ENCODE measurements at places on chromosomes 6 and 20.

DNA sequence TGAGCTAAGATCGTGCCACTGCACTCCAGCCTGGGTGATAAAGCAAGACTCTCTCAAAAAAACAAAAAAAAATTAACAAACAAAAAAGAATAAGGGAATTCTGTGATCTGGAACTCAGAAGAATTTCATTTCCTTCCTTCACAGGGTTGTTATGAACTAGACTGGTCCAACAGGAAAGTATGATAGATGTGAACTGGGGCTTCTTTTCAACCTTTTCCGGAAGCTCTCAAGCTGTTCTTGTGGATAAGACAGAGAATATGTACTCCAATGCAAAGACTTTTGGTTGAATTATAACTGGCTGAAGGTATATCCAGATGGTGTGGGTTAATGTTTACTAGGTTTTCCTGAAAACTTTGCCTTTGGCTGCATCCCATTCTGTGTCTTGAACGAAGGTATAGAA is 5.3 kb downstream of the RNF8 start:
- no peak for DNase-seq

GRCh38 chr20:24190905-24191304 is 202.3 kb upstream of the GGTLC1 start:
- DNase-seq: no peak

- DNase-seq: no peak
Observed at GRCh38 chr6:37585523-37585905, 85.8 kb upstream of the CCDC167 start.

DNA sequence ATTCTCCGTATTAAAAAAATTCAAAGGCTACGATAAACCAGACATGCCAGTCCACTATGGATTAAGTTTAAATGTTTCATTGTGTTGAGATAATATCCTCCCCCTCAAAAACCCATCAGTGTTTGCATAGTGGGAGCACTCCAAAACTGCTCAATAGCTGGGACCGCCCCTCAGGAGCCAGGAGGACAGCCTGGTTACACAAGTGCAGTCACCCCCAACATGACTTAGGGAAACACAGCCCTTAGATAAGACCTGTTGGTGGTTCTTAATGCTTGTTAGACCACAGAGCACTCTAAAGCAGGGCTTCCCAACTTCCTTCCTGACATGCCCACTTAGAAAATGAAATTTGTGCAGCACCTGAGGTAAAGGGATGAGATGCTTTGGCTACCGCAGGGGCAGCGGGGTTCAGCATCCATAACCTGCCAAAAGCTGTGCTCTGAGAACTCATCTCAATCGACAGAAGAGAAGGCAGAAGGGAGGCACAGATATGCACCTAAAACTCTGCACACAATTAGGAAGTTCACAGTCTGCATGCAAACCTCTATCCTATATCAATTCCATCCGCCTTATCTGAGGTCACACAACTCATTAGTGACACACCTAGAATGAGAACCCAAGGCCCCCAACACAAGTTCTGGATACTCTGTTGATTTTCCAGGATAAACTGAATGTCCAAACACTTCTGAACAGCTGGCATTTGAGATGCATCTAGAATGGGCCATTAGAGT is 74.3 kb downstream of the RALGAPA2 start:
- no peak for DNase-seq

DNA sequence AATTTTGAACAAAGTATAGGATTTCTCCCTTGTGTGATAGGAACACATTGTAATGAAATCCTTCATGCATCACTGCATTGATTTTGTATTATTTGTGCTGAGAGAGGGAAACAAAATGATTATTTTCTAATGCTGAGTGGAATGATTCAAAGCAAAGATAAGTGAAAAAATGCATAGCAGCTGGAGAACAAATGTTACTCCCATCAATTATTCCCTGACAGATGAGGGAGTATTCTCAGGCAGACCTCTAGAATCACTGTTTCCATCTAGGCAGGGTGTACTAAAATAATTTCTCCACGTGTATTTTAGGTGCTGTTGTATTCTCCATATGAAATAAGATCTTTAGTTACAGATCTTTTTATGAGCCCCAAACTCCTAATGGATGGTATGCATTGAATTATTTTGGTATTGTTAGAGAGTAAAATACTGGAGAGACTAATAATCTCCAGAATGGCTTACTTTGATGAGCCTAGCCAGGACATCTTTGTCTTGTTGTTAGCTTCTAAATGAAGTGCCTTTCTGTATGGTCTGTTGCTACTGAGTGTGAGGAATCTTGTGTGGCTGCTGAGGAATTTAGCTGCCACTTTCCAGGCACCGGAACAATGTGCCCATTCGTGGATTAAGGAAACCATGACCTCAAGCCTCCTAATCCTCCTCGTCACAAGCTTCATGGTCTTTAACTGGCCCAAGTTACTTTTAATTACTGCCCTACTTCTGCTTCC is 39.6 kb downstream of the RNF217 start:
- DNase-seq: no peak

DNA sequence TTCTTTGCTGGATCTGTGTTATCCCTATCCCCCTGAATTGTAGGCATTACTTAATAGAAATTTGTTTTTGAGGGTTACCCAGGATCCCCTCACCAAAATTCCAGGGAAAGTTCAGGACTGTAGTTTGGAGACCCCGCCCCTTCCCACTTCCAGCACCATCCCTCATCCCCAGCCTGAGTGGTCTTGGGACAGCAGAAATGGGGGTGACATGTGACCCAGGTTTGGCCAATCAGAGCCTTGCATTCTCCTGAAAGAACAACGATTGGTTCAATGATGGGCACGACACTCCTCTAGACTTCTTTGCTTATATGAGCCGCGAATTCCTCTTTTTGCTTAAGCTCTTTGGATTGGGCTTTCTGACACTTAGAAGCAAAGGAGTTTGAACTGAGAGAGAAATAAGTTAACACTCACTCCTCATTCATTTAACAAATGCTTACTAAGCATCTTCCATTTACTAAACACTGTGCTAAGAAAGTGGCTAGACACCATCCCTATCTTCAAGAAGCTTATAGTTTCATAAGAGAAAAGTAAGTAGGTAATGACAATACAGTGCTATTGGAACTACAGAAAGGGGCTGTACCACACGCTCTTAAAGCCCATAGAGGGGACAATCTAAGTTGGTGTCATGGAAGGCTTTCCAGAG is 24.9 kb upstream of the PAQR8 start:
- DNase-seq: no peak

GRCh38 chr6:88493717-88494116 is 327.6 kb upstream of the CNR1 start:
- no peak for DNase-seq

DNA sequence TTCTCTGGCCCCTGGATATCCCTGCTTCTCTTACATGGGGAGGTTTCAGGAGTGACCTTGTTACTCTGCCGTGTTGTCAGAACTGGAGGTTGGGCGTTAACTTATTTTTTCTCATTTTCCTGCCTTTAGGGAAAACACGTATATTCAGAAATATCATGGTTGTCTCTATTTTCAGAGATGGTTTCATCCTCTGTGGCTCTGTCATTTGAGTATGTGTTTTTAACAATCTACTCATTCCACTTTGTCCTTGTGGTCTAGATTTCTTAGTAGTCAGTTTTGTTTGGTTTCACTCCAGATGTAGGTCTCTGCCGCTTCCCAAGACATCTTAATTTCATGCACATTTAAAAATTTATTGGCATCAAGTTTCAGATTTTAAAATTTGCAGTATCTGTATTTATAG is 45.9 kb downstream of the KCNS1 start:
- no peak for DNase-seq

GRCh38 chr20:41334443-41335421 is 5.9 kb upstream of the LPIN3 start:
- peak; percentile 45 for DNase-seq

DNA sequence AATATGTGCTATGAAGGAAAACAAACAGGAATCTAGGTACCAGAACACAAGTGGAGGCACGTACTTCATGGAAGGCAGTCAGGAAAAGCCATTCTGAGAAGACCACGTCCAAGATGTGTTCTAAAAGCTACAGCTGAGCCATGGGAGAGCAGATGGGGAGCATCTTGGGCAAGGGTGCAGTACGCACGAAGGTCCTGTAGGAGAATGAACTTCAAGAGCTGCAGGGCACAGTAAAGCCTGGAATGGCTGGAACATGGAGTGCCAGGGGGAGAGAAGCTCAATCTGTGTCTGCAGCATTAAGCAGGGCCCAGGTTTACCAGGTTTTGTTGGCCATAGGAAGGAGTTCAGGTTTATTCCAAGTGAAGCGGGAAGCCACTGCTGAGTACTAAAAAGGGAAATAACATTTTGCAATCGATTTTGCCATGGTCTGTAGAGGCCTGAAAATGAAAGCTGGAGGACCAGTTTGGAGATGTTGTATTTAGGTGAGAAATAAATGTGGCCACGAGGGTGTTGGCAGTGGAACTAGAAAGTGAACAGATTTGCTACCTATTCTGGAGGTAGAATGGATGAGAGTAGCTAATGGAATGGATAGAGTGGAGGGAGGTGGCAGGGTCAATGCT is 29.9 kb downstream of the ADTRP start:
- no peak for DNase-seq

GRCh38 chr6:13914351-13914750 is 10.4 kb upstream of the RNF182 start:
- DNase-seq: no peak

GRCh38 chr20:17630151-17630805 is 51.8 kb downstream of the RRBP1 start:
- DNase-seq: no peak

DNA sequence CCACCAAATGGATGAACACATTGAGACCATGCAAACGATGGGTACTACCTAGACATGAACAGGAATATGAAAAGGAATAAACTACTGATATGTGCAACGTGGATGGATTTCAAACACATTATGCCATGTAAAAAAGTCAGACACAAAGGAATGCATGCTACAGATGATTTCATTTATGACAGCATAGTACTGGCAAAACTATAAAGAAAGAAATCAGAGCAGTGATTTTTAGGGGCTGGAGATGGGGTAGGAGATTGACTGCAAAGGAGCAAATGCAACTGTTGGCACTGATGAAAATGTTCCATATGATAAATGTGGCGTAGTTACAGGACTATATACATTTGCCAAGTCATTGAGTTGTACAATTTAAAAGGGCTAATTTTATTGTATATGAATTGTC is 13.4 kb upstream of the COL12A1 start:
- no peak for DNase-seq

- DNase-seq: peak; percentile 61
Observed at GRCh38 chr20:42484335-42484734, 705.4 kb downstream of the PTPRT start.

GRCh38 chr20:41245086-41245707 is 72.3 kb downstream of the ZHX3 start:
- DNase-seq: no peak

GRCh38 chr6:152002306-152002705 is 194.8 kb downstream of the ESR1 start:
- DNase-seq: no peak

- no peak for DNase-seq
Observed at GRCh38 chr6:7404546-7404945, 14.9 kb downstream of the RIOK1 start.

DNA sequence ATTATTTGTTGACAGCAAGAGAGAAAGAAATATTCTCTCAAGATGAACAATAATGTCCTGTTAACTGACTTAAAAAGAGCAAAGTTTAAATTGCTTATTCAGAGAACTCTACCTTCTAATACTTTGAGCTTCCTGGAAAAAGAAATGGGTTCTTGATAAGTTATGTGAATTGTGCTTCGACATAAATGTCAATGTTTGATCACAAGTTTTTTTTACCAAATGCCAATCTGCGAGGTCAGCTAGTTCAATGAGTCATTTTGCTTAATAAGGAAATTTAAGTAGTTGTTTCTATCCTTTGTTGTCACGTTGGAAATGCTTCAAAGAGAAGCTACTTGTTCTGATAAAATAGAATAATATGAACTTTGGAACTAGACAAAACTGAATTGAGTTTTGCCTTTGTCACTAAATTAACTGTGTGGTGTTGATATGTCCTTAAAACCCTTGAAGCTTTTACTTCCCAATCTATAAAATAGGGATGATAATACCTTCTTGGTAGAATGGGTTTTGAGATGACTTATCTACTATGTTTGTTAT is 642.1 kb upstream of the FLRT3 start:
- no peak for DNase-seq

- DNase-seq: peak; percentile 30
Observed at GRCh38 chr6:78511009-78511408, 356.3 kb upstream of the IRAK1BP1 start.

- DNase-seq: no peak
Observed at GRCh38 chr6:87558446-87558845, 31.3 kb downstream of the RARS2 start.

DNA sequence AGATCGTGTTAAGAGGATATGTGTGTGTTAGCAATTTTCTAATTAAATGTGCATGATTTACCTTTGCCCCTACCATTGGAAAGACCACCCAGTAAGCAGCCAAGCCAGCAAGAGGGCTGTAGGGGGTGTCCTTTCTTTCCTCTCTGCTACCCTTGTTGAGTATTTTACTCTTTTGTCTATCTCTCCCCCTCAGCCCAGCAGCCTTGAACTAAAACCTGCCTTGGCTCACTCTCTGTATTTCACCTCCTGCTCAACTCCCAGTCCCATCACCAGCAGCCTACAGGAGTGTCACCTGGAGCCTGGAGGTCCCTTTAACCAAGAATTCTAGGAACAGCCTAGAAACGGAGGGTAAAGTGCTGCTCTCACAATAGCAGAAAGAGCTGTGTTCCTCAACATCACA is 81.0 kb downstream of the HIVEP2 start:
- no peak for DNase-seq

GRCh38 chr6:147853574-147853973 is 345.1 kb downstream of the SAMD5 start:
- no peak for DNase-seq

DNA sequence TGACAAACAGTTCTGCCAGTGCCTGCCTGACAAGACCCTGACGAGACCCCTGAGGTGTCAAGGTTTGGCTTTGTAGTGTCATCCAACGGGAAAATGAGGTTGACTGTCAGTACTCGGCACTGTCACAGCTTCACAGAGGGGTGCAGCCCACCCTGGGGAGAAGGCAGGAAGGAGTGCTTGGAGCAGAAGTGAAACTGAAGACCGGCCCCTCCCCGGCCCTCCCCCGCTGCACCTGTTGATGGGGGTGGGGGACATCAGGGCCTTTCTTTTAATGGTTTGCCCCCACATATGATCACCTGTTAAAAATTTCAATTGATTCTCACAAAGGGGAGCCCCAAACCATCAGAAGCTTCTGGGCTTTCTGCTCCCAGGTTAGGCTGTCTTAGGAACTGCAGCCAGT is 6.8 kb downstream of the PMEPA1 start:
- no peak for DNase-seq

- DNase-seq: no peak
Observed at GRCh38 chr6:37633581-37634237, 64.0 kb downstream of the MDGA1 start.

- DNase-seq: no peak
Observed at GRCh38 chr6:47447722-47448121, 29.9 kb upstream of the CD2AP start.

All from lower leg skin (tissue), 4 donors.